ENCODE measurements at places on chromosomes 6 and 20. TPM values are rescaled to one million over a fixed set of nuclear protein-coding genes. Genes with fewer than 3 reads are reported as not detected.

FAM217A gene
- total RNA-seq, result not detected

DNA sequence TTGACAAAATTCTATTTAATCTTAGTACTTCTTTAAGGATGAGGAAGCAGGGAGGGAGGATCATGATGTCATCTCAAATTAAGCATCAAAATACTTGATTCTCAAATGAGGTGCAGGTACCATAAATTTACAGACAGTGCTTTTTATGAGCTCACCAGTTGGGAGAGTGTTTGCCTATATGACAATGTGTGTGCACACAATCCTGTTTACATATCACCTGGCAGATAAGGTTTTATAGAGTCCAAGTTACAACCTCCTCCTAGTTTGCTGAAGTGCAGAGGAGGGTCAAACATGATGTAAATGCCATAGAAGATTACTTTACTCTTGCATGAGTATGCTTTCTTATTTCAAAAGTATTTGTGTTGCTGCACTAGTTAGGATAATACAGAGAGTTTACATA lies 6.4 kb downstream of the ATXN1 start:
- DNase-seq, result no peak

DNA sequence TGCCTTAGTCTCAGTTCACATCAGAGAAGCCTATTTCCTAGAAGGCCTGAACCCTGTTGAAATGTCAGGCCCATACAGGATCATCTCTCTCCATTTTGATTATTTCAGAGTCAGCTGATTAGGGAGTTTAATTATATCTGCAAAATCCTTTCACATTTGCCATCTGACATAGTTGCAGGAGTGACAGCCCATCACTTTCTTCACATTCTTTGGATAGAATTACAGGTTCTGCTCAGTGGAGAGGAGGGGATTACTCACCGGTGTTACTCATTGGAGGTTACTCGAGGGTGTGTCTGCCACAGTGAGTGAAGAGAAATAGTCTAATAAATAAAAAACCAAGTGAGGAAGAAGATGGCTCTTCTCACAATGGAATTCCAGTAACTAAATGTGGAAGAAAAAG lies 216.8 kb downstream of the TMEM242 start:
- DNase-seq, result peak; percentile 74

DNA sequence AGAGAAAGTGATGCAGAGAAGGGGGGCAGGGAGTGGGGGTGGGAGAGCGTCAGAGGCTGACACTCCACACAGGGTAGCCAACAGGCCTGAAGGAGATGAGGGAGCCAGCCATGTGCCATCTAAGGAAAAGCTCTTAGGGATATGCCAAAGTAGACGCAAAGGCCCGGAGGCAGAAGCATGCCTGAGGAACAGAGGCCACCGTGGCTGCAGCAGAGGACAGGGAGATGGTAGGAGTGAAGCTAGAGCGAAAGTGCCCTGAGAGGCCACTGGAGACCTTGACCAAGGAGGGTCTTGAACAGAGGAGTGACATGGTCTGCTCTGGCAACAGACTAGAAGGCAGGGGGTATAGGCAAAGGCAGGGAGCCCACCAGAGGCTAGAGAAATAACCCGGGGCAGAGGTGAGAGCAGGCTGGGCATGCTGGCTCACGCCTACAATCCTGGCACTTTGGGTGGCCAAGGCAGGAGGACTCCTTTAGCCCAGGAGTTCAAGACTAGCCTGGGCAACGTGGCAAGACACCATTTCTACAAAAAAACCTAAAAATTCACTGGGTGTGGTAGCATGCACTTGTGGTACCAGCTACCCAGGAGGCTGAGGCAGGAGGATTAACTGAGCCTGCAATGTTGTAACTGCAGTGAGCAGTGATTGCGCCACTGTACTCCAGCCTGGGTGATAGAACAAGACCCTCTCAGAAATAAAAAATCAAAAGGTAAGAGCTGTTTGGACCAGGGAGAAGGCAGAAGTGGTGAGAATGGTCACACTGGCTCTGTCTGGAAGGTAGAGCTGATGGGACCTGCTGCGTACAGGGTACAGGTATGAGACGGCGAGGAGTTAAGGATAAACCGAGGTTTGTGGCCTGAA lies 6.3 kb downstream of the RRBP1 start:
- DNase-seq, result no peak

DNA sequence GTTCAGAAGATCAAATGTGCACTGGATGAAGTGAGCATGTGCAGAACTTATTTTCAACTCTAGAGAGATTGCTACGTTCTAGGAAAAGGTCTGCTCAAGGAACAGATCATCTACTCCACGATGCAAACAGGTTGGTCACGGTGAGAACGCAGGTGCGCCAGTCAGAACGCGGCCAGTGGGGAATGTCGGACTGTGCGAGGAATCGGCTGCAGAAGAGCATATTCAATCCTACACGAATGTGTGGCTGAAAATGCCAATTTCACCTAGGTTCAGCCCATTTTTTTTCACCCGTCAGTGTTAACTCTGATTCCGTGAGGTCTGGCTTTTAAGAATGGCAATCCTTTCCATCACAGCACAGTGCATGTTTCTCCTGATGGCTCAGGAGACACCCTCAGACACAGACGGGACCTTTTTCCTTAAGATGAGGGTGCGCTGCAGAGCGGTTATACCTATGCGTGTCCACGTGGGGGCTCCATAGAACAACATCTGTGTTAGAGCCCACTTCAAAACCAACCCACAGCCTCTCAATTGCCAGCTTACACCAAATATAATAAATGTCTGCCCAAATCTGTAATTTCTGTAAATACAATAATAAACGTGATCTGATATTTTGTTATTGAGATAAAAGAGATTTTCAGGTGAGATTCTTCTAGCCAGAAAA lies 250.4 kb downstream of the FOXA2 start:
- peak; percentile 61 for DNase-seq

DNA sequence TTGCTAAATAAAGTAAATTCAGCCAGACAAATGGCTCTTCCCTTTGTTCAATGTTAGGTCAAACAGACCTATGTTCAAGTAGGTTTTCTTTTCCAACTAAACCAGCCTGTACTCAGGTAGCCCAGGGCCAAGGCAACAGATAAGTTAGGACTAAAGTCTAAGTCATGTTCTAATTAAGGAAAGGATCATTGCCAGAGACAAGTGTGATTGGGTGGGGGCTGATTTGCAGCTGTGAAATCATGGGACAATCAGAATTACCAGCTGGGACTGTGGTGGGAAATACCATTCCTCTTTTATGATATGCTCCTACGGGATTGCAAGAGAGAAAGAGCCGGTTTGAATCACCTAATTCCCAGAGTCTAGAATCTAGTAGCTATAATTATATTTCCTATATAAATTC lies 4.2 kb upstream of the FBXO30 start:
- DNase-seq, result peak; percentile 94

IMPG1 gene
- total RNA-seq, result not detected

- DNase-seq, result peak; percentile 87
These were observed 73.7 kb downstream of the RPP40 start for GRCh38 chr6:4930025-4930691.

GRCh38 chr20:15059438-15059837 lies 722.0 kb upstream of the FLRT3 start:
- DNase-seq, result no peak

DNA sequence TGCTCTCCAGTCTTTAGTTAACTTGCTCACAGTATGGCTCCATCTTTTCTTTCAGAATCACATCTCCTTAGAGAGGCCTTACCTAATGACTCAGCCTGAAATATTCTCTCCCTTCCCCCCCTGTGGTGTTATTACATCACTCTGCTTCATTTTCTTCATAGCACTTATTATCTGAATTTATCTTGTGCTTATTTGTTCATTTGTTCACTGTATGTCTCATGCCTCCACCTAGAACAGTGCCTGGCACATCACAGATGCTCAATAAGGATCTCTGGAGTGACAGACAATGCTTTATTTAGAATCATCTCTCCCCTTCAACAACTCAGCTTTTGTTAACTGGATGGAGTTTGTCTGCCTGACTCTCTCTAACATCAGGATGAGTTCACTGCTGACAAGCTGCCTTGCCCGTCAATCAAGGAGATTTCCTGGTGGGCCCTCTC lies 96.6 kb upstream of the MAN1A1 start:
- peak; percentile 53 for DNase-seq

DNA sequence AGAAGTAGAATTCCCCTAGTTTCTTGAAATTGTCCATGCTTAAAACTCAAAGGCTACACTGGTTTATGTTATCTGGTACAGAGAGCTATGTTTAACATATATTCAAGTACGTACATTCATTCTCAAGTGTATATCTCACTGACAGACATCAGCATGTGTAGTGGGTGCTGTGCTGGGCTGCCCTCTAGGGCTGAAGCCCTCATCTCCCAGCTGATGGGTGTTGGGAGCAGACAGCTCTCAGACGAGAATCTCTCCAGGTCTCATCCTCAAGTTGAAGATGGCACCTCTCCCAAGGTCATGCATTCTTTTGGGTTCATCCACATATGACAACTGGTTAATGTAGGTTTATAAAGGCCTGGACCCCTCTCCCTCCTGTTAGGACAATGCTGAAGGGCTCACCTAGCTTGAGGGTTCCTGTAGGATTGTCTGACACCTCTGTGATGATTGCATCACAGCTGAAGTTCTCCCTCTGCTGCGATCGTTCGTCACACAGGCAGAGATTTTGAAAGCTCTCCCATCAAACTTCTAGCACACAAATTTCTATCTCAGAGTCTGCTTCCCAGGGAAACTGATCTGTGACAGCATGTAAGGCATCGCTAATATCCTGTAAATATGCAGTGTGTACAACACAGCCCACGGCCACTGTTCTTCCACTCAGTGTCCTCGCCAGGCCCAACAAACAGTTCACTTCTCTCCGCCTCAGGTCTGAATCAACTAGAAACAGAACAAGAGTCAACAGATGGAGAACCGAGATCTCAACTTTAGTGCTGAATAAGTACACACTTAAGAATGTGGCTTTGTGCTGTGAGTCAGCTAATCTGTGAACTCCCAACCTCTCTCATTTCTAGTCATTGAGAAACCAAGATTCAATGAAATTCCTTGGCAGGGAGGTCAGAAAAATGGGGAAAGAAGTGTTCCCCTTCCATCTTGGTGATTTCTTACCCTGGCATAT lies 43.2 kb downstream of the PREP start:
- DNase-seq, result peak; percentile 69

COL12A1 gene
- total RNA-seq, result 14.6 TPM

ZC2HC1B gene
- total RNA-seq, result 0.36 TPM

- no peak for DNase-seq
These were observed 165.3 kb downstream of the ZMYND8 start for GRCh38 chr20:47191074-47191673.

GRCh38 chr20:25421102-25421501 lies 13.6 kb downstream of the GINS1 start:
- DNase-seq, result no peak

DNA sequence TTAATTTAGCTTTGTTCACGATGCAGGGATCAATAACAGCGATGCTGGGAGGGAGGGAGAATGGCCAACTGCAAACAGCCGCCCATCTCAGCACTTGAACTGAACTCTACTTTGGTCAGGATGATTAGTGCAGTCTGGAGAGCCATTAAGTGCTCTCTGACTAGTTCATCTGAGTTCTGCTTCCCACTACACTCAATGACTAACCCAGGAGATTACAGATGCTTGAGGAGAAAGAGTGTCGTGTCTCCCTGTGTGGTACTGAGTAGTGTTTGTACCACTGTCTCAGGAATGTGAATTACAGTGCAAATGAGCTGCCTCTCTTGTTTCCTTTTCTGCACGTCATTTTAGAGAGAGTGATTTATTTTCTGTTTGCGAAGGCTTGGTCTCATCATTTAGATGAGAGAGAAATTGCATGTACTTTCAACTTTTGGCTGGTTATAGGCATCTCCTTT lies 23.5 kb downstream of the CARMIL1 start:
- peak; percentile 59 for DNase-seq

- DNase-seq, result no peak
These were observed 63.0 kb downstream of the RIPOR3 start for GRCh38 chr20:50628332-50628731.

- no peak for DNase-seq
These were observed 81.0 kb downstream of the INSM1 start for GRCh38 chr20:20448881-20449280.

GRCh38 chr20:64038565-64039292 lies 2.7 kb downstream of the C20orf204 start:
- DNase-seq, result peak; percentile 53

All from myocyte (in vitro differentiated cells).